ENCODE measurements at places on chromosomes 6 and 20. TPM values are rescaled to one million over a fixed set of nuclear protein-coding genes. Genes with fewer than 3 reads are reported as not detected.

Gene SLC4A11
- total RNA-seq: 0.12 TPM

Gene OVOL2
- total RNA-seq: 1.1 TPM

Gene VSTM2L
- total RNA-seq: not detected

Gene PTGIS
- 181 TPM for total RNA-seq

Gene SMLR1
- total RNA-seq: not detected

Gene BPIFB6
- total RNA-seq: not detected

Gene EMILIN3
- total RNA-seq: 23.1 TPM

Gene TGM3
- 0.10 TPM for total RNA-seq

DNA sequence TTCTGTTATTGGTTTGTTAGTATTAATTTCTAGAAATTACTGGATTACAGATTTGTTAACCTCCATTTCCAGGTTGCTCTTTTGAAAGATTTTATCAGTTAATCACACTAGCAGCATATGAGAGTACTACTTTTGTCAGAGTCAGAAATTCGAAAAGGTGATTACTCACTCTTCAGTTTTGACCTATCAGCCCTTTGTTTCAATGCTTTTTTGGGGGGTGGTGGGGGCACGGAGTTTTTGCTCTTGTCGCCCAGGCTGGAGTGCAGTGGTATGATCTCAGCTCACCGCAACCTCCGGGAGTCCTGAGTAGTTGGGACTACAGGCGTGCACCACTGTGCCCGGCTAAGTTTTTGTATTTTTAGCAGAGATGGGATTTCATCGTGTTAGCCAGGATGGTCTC is 149.2 kb downstream of the JARID2 start:
- DNase-seq: no peak

DNA sequence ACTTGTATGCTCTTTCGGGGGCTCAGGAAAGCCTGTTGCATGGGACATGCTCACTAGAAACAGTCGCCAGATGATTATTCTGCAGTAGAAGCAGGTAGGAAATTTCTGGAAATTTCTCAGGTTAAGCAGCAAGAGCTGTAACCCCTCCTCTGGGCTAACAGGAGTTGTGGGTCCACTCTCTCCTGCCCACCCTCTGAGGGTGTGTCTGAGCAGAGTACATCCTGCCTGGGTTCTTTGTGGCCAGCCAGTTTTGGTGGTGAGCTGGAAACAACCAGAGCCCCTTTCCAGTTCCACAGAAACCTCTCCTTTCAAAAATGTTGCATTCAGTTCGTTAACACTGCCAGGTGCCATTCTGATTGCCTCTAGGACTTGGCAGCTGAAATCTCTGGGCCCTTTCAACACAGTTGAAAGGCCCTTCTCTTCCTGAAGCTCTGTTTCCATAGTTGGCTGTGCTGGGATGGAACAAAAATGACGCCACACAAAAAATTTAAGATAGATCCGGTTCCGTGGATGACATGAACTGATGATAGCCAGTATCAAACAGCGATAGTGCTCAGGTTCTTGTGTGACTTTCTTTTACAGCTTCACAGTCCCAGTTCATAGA is 38.5 kb downstream of the PLCG1 start:
- peak; percentile 13 for DNase-seq

DNA sequence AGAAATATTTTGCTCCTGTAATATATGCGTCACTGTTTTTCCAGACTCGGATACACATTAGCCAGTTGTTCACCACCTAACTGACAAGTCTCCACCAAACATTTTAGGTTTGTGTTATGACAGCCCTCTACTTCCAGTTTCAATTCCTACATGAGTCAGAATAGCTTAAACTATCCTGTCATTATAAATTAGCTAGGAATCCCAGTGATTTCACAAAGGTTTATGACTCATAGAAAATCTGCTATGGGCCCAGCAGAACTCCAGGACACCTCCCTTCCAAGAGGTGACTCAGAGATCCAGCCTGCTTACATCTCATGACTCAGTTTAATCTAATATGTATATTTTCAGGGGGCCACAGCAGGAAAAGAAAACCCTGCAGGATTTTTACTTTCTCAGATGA is 17.4 kb upstream of the PLCB4 start:
- DNase-seq: no peak

DNA sequence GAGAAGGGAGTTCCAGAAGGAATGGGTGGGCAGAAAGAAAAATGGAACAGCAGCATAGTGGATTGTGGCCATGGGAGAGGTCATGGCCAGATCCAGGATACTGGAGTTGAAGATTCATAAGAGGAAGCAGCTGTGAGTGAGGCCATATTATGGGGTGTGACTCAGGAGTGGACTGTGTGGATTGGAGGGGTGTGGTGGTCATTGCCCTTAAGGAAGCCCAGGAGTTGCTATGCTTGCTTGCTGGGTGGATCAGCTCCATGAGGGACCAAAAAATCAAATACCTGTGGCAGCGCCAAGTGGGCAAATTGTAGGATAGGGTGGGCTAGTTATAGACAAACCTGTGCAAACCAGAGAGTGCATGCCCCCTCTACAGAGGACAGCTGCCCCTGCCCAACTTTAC is 18.3 kb downstream of the LRRC1 start:
- no peak for DNase-seq

GRCh38 chr6:49333345-49334125 is 129.5 kb downstream of the MMUT start:
- DNase-seq: no peak

GRCh38 chr20:41627611-41628244 is 9.6 kb upstream of the CHD6 start:
- no peak for DNase-seq

DNA sequence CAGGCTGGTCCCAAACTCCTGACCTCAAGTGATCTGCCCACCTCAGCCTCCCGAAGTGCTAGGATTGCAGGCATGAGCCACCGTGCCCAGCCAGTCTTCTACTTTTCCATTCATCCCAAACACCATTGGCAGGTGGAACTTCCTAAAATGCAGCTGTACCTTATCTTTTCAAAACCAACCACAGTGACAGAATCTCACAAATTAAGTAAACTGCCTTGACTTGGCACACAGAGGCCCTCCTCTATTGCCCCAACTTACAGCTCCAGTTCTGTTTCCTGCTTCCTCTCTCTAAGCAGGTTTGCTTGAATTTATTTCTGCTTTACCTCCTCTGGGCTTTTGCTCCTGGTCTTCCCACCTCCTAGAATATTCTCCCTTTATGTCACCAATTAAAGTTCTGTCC is 7.6 kb downstream of the MYB start:
- DNase-seq: no peak

- DNase-seq: no peak
These were observed 269.3 kb downstream of the DLL1 start for GRCh38 chr6:170021579-170021978.

- no peak for DNase-seq
These were observed 264.3 kb downstream of the TAF4 start for GRCh38 chr20:61801428-61801827.

- DNase-seq: no peak
These were observed 993 bp downstream of the STX16 start for GRCh38 chr20:58651946-58652605.

- DNase-seq: no peak
These were observed 44.1 kb upstream of the ATXN1 start for GRCh38 chr6:16805243-16805950.

DNA sequence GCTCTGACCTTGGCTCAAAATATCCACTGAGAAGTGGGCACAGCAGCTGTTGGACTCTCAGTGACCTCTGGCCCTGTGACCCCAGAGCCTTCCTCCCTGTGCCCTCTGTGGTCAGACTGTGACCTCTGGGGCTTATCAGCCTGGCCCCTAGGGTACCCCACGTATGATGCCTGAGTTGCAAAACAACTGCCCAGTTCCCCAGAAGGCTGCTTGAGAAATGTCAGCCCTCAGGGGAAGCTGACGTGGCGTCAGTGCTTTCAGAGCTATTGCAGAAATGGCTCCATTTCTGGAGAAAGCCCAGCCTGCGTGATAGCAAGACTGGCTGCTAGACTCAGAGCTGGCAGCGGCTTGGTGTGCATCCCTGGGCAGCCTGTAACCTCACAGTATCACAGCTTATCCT is 31.5 kb upstream of the TGM2 start:
- peak; percentile 21 for DNase-seq

GRCh38 chr6:114249522-114249921 is 93.3 kb downstream of the HS3ST5 start:
- DNase-seq: no peak

DNA sequence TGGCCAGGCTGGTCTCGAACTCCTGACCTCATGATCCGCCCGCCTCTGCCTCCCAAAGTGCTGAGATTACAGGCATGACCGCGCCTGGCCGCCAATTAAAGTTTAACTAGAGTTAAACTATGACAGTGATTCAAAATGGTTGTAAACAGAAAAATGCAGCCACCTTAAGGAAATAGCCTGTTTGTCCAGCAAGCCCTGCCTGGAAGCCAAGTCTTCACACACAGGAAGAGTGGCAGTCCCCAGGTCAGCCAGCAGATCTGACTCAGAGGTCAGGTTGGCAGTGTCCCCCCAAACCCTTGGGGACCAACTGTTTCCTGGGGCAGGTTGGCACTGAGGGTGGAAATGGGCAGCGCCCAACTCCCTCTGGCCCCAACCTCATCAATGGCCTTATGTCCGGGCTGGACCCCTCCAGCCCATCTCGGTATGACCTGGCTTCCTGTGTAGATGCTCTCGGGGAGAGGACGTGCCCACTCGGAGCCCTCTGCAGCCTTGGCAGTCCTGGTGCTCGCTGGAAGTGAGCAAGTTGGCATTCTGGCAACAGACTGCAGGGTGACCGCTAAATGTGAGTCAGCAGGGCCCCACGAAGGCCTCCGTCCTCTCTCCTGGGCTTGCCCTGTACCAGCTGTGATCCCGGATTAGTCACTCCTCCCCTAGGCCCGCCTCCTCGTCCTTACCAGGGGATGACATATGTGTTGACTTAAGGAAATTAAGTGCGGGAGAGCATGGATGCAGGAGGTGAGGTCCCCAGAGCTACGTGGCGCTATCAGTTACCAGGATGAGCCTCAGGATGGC is 9.7 kb upstream of the HSP90AB1 start:
- peak; percentile 84 for DNase-seq

DNA sequence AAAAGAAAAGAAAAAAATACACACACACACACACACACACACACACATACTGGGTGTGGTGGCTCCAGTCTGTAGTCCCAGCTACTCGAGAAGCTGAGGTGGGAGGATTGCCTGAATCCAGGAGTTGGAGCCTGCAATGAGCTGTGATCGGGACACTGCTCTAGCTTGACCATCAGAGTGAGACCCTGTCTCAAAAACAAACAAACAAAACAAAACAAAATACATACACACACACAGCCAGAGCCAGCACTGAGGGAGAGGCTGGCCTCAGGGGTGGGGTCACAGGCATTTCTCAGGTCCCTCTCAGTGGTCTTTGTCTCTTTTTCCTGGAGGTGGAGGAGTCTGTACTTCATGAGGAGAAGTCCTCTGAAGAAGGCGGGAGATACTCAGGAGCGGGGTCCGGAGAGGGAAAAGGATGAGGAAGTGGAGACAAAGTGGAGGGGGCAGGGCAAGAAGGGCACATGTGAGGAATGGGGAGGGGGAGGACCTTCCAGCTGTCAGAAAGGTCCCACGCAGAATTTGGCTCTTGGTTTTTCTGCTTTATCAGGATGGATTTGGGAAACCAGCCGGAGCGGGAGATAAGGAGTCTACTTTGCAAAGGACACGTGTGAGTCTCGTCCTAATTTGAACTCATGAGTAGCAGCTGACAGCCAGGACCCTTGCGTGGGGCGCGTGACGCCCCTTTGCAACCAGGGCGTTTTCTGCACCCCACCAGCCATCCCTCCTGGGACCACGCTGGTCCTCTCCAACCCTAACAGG is 7.7 kb upstream of the MICB start:
- DNase-seq: no peak

- DNase-seq: no peak
These were observed 411.2 kb upstream of the SULF2 start for GRCh38 chr20:48196486-48196885.

DNA sequence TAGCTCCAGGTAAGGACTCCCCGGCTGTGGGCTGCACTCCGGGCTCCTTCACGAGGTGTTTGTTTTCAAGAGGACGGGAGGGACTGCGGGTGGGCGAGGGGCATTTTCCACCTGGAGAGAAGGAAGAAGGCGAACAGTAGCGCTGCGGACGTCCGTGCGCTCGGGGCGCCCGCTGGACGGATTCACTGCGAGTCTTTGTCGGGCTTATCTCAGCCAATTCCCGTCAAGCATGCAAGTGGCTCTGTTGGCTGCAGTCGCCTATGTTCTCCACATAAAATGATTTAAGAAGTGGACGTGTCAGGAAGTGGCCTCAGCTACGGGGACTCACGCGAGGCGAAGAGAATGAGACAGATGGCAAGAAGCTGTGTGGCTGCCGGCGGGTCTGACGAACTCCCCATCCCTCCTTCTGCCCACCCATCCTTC is 332 bp downstream of the GRIK2 start:
- DNase-seq: no peak

- no peak for DNase-seq
These were observed 156.1 kb downstream of the UBE3D start for GRCh38 chr6:82909551-82909950.

DNA sequence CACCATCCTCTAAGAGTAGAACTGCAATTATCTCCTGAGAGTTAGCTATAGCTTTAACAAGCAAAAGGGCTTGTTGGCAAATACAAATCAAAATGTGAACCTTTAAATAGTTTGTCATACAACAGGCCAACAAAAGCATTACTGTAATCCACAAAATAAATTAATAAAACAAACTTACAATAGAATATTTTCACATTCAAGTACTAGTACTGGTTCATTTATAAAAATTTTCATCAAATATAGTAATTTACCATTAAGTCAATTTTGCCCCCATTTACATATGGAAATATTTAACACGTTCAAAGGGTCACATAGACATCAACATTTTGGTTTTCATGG is 9.4 kb downstream of the RBM39 start:
- DNase-seq: no peak

DNA sequence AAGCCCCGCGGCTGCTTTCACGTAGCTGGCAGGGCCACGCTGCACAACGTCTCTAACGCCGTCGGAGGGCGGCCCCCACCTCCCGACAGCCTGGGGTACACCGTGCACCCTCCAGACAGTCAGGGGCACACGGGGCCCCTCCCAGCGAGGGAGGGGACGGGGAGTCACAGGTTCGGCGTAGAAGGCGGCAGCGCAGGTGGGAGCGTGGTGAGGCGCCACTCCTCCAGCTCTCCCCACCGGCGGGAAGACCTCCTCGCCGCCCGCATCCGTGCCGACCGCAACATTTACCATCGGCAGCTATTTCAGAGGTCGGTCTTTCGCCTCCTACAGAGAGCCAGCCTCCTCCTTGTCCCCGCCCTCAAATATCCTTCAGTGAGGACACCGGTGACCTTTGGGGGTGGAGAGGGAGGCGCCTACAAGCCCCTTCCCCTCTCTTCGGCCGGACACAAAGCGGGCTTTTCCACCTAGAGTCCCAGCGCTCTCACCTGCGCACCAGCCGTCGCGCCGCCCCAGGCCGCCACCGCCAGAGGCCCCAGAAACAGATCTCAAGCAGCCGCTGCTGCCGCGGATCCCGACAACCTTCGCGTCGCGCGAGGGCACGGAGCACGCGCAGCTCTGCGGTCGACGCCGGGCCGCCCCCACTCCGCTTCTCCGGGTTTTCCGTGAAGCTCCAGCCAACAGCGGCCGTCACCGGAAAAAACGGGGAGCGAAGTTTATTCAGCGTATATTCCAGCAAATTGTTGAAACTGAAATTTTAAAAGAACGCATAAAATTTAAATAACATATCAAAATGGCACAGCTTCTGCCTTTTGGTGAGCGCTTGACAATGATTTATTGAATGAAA is at the start of gene MKKS:
TSS of gene MKKS (minus strand) at position 600 of the 844 bp plus-strand sequence. CDS start 20,708 bp downstream, outside the sequence.
- DNase-seq: peak; percentile 91

GRCh38 chr6:35469751-35470662 is 1.8 kb downstream of the RPL10A start:
- peak; percentile 69 for DNase-seq

Measured in ovary (tissue), 10 donors.